Inflammatory macrophage treated with lipopolysaccharide for 4 hours (primary cell): ENCODE measurements at places on chromosomes 6 and 20.

GRCh38 chr20:63482021-63482587 is 9.6 kb upstream of the KCNQ2 start:
- DNase-seq, result no peak

DNA sequence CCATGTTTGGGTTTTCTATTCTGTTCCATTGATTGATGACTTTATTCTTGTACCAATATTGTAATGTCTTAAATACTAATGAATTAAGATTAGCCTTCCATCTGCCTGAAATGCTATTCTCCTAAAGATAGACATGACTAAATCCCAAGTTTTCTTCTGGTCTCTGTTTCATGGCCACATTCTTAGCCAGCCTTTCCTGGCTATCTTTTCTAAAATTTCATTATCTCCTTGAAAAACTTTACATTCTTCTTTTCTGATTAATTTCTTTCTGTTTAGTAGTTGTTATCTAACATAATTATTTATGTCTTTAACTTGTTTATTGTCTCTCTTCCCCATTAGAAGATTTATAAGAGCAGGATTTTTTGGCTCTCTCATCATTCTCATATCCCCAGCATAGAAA is 4.4 kb upstream of the PRIM2 start:
- DNase-seq, result no peak

DNA sequence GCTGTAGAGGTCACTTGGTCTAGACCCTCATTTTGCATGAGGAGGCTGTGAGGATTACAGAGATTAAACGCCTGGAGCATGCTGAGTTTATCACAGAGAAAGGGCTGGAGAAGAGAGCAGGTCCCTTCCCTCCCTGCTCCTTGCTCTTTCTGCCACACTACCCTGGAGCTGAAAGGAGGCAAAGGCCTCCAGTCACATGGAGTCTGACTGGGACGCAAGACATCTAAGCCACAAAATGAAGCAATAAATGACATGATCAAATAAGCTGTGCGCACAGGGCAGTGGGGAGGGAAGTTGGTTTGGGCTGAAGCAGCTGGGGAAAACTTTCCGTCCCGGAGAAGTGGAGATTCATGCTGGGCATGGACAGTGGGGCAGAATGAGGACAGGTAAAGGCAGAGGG is 33.3 kb downstream of the ATXN1 start:
- DNase-seq, result peak; percentile 95

DNA sequence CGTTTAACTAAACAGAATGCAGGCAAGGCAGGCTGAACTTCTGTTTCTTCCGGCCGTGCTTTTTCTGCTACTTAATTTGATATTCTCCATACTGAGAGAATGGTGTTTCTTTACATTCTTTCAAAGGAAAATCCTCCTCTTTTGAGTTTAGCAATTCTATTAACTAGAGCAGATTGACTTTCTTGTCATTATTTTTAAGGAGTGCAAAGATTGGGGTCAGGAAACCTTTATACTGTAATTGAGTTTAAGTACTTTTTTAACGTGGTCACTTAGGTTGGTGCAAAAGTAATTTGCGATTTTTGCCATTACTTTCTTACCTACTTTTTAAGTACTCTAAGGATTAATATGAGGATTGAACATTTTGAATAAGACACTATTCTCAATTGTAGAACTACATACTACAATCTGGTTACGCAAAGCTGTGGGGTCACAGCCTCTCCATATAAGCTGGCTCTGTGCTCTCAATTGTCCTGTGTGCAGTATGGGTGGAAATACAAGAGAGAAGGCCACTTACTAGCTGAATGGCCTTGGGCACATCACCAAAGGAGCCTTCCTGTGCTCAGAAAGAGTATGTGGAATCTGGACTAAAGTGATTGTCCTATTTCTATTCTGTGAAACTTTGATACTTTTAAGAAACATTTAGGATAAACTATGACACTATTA is 16.7 kb downstream of the HECA start:
- no peak for DNase-seq

DNA sequence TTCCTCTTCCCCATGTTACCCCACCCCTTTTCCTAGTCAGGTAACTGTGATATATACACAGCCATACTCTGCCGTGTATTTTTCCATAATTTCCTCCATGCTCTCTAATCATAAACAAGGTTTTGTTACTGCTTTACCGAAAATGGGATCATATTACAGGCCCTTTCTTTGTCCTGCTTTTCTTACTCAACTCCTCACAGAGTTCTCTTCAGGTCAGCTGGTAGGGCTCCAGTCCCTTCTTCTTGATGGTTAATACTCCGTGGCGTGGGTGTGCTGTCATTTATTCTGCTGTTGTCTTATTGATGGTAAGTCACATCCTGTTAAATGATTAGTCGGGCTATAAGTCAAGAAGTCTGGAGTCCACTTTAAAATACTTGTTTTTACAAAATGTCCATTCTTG is 24.9 kb upstream of the PI16 start:
- no peak for DNase-seq

GRCh38 chr6:118280210-118280609 is 267.9 kb upstream of the PLN start:
- no peak for DNase-seq

DNA sequence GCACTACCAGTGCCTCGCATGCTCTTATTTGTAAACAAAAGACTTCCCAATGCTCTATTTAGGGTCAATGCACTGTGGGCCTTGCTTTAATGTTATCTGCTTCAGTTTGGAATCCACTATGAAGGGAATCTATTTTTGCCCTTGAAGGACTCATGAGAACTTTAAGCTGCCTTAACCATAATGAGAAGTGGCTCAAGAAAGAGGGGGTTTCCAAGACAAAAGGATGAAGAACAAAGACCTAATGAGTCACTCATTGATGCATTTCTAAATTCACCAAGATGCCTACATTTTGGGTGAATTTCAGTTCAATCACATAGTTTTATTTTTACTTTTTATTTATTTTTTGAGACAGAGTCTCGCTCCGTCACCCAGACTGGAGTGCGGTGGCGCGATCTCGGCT is 228.2 kb downstream of the LY86 start:
- peak; percentile 70 for DNase-seq

DNA sequence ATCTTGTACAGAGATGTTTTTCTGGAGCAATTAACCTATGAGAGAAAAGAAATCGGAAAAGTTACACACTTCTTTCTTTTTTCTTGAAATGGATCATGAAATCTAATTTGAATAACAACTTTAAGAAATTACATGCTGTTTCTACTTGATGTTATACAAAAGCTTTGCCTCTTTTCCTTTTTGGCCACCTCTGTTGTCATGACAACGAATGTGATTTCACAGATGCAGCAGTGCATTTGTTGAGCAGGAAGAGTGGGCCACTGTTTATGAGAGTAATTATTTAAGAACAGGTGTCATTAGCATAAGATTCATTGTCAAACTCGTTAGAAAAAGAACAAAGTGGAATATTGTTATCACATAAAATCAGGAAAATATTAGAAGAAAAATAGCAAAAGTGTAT is 148.3 kb upstream of the IMPG1 start:
- no peak for DNase-seq

DNA sequence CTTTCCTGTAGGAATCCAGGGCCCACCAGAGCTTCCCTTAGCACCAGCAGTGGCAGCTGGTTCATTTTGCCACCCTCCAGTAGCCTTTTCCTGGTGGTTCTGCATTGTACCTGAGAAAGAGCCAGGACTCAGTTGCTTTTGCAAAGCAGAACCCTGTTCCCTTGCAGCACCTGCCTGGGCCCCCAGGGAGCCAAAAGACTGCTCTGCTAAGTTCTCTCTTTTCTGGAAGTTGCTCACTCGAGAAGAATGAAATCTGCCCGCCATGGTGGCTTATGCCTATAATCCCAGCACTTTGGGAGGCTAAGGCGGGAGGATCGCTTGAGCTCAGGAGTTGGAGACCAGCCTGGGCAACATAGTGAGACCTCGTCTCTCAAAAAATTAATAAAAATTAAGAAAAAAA is 24.0 kb downstream of the GHRH start:
- DNase-seq, result no peak

DNA sequence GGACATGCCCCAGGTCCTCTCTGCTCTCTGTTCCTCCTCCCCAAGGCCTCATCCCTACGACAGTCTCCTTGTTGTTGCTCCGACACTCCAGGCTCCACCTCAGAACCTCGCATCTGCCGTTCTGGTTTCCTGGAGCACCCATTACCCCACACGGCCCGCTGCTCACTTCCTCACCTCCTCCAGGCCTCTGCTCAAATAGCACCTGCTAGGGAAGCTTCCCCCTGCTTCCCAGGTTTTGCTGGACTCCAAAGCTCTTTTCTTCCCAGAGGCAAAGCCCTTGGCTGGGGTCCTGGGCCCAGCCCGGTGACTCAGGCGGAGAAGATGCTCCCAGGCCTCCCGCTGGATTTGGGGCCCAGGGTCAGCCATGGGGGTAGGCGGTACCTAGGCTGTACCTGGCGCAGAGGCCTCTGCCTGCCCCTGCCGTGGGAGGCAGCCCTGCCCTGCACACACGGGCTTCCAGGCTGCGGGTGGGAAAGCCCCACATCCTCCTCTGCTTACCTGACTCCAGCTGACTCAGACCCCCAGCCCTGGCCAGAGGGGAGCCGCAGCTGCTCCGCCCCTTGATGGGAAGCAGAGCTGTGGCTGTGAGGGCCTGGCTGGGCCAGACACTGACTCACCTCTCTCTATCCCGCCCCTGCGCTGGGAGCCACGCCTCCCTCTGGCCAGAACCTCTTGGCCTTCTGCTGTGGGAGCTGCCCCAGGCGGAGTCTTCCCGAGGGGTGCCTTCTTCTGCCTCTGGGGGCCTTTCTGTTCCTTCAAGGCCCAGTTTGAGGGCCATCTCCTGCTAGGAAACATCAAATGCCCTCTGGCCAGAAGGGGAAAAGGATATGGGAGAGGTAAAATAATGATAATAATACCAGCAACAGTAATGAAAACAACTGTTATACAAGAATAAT is 130.5 kb downstream of the CEBPB start:
- DNase-seq, result peak; percentile 87
